ENCODE measurements at places on chromosomes 1 and 21.

GRCh38 chr1:232786845-232787455 is 18.3 kb upstream of the MAP10 start:
- DNase-seq: no peak

- DNase-seq: peak; percentile 61
Measured at GRCh38 chr1:175000697-175001187, 995 bp downstream of the CACYBP start.

GRCh38 chr1:11781297-11781696 is 19.3 kb downstream of the C1orf167 start:
- DNase-seq: peak; percentile 22

- DNase-seq: no peak
Measured at GRCh38 chr1:192489047-192489446, 86.5 kb upstream of the RGS1 start.

DNA sequence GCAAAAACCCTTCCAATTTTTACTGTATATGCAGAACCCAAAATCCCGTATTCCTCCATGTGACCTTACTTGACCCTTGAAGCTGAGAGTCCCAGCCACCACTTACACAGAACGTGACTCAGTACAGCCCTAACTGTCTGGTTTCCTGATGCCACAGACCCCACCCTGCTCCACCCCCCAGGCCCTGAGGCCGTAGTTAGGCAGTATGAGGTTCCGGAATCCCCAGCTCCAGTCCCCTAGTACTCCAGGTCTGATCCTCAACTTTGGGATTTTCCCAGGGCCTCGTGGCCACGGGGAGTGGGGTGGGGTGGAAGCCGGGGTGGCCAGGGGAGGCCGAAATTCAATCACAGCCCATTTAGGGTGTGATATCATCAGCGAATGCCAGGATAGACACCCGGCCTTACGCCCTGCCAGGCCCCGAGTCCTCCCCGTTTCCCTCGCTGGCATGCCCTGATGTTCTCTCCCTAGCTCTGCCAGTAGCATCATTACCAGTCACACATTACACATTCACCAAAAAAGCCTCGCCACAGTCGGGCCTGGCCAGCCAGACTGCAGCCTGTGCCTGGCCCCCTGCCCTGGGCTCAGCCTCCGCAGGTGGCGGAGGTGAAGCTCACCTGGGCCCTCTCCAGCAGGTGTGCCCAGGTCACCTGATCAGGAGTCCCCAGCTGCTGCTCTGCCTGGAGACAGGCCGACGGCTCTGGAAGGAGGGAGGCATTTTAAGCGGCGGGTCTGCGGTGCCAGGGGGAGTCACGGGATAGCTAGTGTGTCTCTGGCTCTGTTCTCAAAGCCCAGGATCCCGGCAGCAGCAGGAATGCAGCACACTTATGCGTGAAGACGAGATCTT is 70.8 kb downstream of the SCCPDH start:
- DNase-seq: peak; percentile 9

DNA sequence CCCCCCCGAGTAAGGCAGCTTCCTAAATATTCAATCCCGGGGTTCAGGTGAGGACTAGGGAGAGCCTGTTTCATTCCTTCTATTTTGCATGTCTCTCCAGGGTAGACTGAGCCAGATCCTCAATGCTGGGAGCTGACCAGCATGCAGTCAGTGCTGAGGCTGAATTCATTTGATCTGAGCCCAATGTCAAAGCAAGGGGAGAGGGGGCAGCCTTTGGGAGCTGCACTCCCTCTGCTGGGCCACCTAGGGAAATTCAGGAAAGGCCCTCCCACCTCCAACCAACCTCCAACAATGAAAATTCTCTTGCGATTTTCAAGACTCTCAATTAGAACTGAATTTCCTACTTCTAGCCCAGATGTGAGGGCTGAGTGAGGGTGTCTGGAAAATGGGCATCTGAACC is 371.2 kb downstream of the NPHP4 start:
- DNase-seq: no peak

- DNase-seq: peak; percentile 26
Measured at GRCh38 chr1:232474826-232475225, 155.1 kb downstream of the SIPA1L2 start.

- DNase-seq: peak; percentile 63
Measured at GRCh38 chr1:228459091-228459993, 27.8 kb upstream of the RNF187 start.

- DNase-seq: no peak
Measured at GRCh38 chr1:149945206-149945605, 8.5 kb upstream of the MTMR11 start.

DNA sequence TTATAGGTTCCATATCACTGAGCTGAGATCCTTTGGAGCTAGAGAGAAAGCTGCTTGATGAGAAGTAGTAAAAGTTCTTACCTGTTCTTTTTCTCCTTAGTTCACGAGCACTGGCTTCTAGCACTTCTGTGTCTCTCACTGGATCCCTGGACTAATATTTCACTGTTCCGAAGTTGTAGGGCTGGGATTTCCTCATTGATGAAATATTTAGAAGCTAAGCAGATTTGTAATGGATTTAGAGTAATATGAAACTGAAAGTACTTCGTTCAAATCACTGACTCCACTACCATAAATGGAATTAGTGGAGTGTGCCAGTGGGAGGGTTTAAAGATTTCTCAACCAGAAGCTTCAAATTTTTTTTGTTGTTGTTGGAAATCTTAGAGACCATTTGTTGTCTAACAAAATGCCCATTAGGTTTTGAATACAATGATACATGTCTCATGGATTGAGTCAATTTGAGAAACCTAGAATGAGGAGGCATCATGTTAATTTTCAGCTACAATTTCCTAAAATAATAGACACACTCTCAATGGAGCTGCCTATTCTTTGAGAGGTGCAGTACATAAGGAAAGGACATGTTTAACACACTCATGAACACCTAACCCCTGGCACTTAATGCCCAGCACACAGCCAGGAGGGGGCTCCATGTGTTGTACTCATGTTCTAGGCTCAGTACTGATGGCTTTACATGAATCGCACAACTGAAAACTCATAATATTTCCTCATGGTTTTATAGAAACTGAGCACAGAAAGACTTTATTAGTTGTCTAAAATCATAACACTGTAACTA is at the start of gene GBP1:
GBP1 (minus strand) TSS at position 130 of the 790 bp plus-strand sequence. CDS start 1,974 bp downstream, outside the sequence.
- no peak for DNase-seq

GRCh38 chr1:171204296-171204695 is 19.2 kb downstream of the FMO2 start:
- DNase-seq: no peak

DNA sequence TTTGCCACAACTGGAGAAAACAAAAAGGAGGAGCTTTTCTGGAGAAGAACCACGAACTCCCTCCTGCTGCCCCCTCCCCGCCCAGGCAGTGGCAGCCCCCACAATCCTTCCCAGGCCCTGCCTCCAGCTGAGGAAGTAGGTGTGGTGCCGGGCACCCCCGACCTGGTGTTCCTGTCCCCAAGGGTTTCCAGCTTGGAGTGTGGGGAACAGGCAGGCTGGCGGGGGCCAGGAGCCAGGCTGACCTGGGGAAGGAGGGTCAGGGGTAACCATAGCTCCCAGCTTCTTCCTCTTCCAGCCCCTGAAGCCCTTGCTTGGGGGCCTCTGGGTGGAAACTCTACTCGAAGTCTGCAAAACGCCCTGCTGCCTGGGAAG is 4.2 kb upstream of the HES5 start:
- DNase-seq: no peak

- DNase-seq: no peak
Measured at GRCh38 chr1:4510276-4510691, 144.1 kb upstream of the AJAP1 start.

- no peak for DNase-seq
Measured at GRCh38 chr1:236400061-236400603, 6.0 kb downstream of the EDARADD start.

GRCh38 chr1:216425577-216425976 is 2.3 kb upstream of the USH2A start:
- DNase-seq: no peak

All from kidney capillary endothelial cell (primary cell).